ENCODE measurements at places on chromosomes 6 and 20.

- no peak for DNase-seq
These were observed at the start of gene ADGRG6 for GRCh38 chr6:142301651-142302391. Gene ADGRG6 (plus strand): TSS chr6:142302007. CDS start chr6:142302330, 323 bp downstream.

GRCh38 chr6:146426516-146426915 is 117.1 kb upstream of the RAB32 start:
- no peak for DNase-seq

GRCh38 chr20:20410678-20411077 is 42.8 kb downstream of the INSM1 start:
- DNase-seq: no peak

GRCh38 chr20:32040142-32040953 is 11.7 kb upstream of the HCK start:
- no peak for DNase-seq

- DNase-seq: no peak
These were observed 25.0 kb upstream of the EMILIN3 start for GRCh38 chr20:41391587-41392001.

- DNase-seq: no peak
These were observed 10.4 kb downstream of the DEFB129 start for GRCh38 chr20:237489-237888.

DNA sequence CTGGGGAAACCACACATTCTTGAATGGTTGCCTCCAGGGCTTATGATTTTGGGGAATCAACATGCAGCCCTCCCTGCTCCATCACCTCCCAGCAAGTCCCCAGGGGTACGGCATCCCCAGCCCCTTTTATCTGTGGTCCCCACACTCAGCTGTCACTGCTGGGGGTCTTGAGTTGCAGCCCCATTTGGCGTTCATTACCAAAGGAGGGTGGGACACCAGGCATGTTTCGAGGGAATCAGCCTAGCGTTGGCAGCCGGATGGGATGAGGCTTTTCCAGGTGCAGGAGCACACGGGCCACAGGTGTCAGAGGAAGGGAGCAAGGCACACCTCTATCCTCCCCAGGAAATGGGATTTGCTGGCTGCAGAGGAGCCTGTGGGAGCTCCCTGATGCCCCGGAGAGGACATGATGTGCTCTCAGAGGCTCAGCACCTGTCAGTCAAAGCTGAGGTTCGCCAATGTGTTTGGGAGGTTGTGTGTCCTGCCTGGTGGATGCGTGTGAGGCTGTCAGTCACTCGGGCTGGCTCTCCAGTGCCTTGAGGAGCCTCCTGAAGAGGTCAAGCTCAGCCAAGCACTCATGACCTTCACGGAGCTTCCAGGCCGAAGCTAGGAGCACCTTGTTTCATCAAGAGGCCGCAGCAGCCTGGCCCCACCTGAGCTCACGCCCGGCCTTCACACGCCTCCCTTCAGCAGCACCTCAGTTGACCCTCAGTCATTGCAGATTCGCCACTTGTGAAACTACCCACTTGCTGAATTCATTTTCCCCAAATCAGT is 95.0 kb downstream of the ERMARD start:
- no peak for DNase-seq

- no peak for DNase-seq
These were observed 7.2 kb upstream of the TRMT11 start for GRCh38 chr6:125979101-125979500.

GRCh38 chr20:60649541-60649940 is 602.5 kb upstream of the CDH4 start:
- DNase-seq: no peak

DNA sequence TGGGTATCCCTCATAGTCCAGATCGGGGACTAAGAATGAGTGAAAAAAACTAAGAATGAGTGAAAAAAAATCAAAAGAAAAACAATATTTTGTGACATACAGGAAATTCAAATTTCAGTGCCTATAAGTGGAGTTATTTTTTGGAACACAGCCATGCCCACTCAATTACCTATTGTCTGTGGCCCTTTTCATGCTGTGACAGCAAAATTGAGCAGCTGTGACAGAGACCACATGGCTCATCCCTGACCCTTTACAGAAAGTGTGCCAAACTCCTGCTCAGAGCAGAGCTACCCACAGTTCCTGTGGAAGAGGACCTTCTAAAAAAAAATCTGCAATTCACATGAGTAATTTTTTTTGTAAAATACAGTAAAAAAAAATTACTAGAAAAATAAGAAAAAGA is 1.4 kb downstream of the NCR2 start:
- DNase-seq: no peak

All from T-helper 1 cell (primary cell).